ENCODE measurements at places on chromosomes 16 and 17.

- DNase-seq: no peak
Observed at GRCh38 chr17:63592797-63593196, 7.9 kb upstream of the TACO1 start.

DNA sequence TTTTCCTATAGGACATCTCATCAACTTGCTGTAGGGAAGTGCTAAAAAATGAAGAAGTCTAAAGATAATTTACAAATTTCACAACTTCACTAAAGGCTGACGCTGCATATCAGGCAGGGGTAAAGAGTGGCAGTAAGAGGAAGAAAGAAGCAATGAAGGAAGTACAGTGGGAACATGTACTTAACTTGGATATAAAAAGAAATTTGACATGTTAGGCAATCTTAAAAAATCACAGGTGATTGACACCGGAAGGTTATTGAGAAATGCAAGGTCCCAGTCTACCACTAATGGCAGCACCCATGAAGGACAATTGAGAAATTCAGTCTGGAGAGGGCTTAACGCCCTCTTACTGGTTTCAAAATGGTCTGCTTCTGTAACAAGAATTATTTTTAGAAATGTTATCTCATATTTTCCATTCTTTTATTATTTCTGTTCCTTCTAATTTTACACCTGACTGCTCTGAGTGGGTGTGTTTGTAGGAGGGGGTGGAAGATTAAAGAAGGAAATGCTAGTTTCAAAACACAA is 358.1 kb downstream of the KCNJ2 start:
- no peak for DNase-seq

- DNase-seq: no peak
Observed at GRCh38 chr17:13749891-13750235, 148.1 kb upstream of the HS3ST3A1 start.

DNA sequence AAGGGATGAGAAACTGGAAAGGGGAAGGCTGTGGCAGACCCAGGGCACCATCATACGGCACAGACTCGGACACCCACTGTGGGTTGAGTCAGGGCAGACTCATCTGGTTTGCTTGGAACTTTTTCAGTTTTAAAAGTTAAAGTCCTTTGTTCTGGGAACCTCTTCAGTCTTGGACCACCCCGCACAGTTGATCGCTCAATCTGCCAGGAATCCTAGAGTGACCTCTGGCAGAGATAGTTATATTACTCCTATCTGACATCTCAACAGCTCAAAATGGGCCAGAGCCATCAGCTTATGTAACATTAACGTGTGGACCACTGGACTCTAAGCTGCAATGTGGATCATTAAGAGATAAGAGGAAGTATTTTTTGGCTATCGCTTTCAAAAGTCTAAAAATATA is 164.3 kb downstream of the ABCA8 start:
- no peak for DNase-seq

- DNase-seq: no peak
Observed at GRCh38 chr16:27759301-27759871, 209.4 kb downstream of the KATNIP start.

- no peak for DNase-seq
Observed at GRCh38 chr17:17710728-17711541, 29.7 kb downstream of the RAI1 start.

DNA sequence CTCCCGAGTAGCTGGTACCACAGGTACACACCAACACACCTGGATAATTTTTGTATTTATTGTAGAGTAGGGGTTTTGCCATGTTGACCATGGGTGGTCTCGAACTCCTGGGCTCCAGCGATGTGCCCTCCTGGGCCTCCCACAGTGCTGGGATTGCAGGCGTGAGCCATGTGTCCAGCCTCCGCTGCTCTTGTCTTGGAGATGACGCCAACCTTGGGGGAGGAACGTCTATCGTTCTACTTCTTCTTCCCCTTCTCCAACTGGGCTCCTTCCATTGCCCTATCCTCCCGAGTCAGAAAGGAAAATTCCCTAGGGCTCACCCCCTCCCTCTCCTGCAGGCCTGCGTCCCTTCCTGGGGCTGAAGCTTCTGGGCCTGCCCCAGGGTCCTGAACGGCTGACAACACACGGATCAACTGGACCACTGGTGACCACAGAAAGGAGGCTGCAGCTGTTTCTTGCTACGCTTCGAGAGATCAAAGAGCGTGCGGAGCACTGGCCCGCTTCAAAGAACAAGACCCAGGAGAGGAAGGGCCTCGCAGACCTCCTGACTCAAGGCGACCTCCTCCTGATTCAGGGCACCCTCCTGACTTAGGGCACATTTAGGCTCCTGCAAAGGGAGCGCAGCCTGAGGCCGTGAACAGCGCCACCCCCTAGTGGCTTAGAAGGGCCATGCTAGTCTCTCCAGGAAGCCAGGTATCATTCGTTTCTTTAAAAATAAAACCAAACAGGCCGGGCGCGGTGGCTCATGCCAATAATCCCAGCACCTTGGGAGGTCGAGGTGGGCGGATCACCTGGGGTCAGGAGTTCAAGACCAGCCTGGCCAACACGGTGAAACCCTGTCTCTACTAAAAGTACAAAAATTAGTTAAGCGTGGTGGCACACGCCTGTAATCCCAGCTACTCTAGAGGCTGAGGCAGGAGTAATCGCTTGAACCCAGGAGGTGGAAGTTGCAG is 48.5 kb upstream of the HELZ start:
- DNase-seq: no peak

DNA sequence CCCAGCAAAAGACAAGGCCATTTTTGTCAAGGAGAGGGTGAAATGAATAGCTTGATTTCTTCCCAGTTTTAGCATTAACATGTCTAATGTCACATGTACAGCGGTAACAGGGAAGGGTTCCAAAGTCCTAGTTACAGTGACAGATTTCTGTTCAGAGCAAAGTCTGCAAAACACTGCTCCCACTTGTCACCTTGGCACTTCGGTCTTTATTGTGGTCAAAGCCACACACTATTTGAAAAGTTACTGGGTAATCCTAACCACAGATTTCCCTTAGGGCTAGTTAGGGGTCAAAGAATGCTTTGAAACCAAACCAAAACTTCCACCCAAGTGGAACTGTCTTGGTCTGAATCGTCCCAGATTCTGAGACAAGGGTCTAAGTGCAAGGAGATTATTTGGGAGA is 455.6 kb downstream of the HS3ST3B1 start:
- no peak for DNase-seq

- DNase-seq: no peak
Observed at GRCh38 chr16:68782198-68783174, 45.4 kb downstream of the CDH1 start.

DNA sequence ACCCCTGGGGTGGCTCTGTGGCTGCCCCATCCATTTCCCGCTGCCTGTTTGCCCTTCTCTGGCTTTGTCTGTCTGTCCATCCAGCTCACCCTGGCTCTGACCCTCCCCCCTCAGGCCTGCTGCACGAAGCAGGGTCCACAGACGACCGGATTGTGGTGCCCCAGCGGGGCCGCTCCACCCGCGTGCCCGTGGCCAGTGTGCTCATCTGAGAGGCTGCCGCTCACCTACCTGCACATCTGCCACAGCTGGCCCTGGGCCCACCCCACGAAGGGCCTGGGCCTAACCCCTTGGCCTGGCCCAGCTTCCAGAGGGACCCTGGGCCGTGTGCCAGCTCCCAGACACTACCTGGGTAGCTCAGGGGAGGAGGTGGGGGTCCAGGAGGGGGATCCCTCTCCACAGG is 761 bp upstream of the LAT start:
- DNase-seq: no peak

DNA sequence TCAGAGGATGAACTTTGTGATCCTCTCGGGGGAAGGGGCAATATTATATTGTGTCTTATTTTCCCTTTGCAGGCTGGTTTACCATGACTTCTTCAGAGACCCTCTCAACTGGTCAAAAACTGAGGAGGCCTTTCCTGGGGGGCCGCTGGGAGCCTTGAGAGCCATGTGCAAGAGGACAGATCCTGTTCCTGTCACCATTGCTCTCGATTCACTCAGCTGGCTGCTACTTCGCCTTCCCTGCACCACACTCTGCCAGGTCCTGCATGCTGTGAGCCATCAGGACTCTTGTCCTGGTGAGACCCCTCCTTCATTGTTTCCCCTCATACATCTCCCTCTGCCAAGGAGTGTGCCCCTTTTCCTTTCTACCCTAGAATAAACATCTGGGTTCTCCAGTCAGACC is 2.5 kb downstream of the ELP5 start:
- no peak for DNase-seq

GRCh38 chr17:42270596-42270995 is 5.6 kb downstream of the STAT5B start:
- no peak for DNase-seq

- DNase-seq: no peak
Observed at GRCh38 chr17:78132084-78132676, 1.6 kb downstream of the TMC8 start.

GRCh38 chr16:88003736-88004135 is 52.5 kb downstream of the BANP start:
- DNase-seq: no peak

- no peak for DNase-seq
Observed at GRCh38 chr17:64226132-64226531, 36.9 kb downstream of the TEX2 start.

GRCh38 chr17:17590883-17591354 is 589 bp downstream of the PEMT start:
- DNase-seq: no peak

DNA sequence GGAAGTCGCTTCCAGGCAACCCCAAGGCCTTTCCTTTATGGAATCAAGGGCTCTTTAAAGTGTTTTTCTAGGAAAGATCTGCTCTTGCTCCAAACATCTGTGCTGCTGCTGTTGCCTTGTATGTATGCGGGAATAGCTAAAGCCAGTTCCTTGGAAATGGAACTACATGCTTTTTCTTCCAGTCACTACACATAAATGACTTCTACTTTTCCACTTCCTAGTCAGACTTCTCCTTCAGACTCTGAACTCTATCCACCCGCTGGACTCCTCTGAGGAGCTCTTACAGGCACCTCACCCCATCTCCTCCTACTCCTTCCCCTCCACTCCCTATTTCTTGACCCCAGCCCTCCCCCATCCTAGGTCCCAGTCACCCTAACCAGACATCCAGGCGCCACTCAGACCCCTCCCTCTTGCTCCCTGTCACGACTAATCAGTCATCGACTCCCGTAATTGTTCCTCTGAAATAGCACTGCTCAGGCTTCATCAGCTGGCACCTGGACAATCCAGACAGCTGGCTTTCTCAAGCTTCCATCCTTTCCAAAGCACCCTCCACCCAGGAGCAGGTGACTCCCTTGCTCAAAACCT is 15.0 kb upstream of the PEMT start:
- no peak for DNase-seq

- no peak for DNase-seq
Observed at GRCh38 chr17:75832652-75833400, 11.4 kb downstream of the UNC13D start.

DNA sequence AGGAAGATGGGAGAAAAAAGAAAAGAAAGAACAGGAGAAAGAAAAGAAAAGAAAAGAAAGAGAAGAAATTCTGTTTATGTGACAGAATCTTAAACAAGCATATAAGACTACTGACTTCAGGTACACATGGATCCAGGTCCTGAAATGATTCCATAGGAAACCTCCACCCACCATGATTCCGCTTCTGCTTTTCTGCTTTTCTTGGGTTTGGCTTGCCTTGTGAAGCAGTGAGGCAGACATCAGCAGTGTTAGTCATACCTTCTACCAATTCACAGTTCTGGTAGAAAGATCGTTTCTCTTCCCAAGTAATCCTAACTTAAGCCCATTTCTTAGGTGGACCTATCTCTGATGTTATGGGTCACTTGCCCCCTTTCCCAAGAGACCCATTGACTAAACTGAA is 660.1 kb upstream of the RBFOX1 start:
- no peak for DNase-seq

GRCh38 chr17:80424878-80425765 is 10.2 kb downstream of the ENDOV start:
- DNase-seq: no peak

DNA sequence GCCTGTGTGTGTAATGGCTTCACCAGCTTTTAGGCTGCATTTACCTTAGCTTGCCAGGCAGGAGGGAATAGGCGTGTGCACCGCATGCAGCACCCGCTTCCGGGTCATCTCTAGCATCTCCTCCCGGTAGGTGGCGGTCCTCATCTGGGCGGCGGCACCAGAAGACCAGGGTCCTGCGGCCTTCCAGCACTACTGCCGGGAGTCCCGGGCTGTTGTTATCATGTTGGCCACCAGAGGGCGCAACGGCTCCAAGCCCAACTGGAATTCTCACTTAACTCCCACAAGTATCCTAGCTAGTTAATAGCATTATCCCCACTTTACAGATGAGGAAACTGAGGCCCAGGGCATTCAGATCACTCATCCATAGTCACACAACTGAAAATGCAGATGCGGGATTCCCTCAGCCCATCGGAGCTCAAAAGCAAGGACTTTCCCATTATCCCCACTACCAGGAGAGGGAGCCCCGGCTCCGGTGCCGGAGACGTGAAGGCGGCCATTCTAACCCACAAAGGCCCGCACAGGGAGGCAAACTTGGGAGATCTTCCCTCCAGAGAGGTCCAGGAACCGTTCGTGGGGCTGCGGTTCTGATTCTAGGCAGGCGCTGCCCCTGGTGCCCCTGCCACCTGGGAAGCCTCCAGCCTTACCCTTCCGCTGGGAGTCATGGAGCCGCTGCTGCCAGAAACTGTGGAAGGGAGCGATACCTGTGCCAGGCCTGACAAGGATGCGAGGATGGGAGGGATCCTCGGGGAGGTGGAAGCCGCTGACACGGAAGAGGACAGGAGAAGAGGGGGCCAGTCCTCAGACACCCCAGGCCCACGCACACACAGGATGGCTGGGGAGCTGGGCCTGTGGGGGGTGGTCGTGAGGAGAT is 23.9 kb downstream of the LGALS9 start:
- peak; percentile 49 for DNase-seq

DNA sequence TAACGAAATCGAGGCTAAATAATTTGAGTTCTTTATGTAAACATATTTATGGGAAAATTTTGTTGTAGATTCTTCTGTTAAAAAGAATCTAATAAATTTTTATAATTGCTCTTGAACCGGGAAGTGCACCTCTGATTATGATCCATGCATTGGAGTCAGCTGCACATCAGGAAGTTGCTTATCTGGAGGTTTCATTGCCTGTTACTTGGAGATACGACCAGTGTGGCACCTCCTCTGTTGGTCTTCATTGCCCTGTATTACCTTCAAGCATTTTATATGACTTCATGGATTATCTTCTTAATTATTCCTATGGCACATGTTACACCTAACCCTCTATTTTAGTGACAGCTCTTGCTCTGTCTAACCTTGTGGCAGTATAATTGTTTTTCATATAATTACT is 312.6 kb upstream of the TBX2 start:
- DNase-seq: no peak

- no peak for DNase-seq
Observed at GRCh38 chr16:35752012-35752772, 2292.8 kb downstream of the TP53TG3F start.

- DNase-seq: no peak
Observed at GRCh38 chr17:64205804-64206203, 57.3 kb downstream of the TEX2 start.

DNA sequence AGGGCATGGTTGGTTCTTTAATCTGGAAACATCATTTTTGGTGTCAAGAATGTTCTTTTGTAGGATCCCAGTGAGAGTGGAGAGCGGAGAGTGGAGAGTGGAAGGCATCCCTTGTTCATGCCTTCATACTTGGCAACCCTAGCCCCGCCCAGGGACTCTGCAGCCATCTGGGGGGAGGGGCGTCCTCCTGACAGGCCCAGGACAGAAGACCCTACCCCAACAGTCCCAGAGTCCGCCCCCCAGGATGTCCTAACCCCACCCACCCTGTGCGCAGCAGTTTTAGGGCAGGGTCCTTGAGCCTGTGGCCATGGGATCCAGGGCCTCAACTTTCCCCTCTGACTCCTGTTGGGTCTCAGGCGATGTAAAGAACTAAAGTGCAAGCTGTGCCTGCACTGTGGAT is 4.5 kb downstream of the SLC26A11 start:
- DNase-seq: no peak

GRCh38 chr17:27506348-27507218 is 50.3 kb downstream of the KSR1 start:
- DNase-seq: no peak

- no peak for DNase-seq
Observed at GRCh38 chr16:89637379-89637778, 20.1 kb downstream of the CHMP1A start.
